ENCODE measurements at places on chromosomes 16 and 17.

DNA sequence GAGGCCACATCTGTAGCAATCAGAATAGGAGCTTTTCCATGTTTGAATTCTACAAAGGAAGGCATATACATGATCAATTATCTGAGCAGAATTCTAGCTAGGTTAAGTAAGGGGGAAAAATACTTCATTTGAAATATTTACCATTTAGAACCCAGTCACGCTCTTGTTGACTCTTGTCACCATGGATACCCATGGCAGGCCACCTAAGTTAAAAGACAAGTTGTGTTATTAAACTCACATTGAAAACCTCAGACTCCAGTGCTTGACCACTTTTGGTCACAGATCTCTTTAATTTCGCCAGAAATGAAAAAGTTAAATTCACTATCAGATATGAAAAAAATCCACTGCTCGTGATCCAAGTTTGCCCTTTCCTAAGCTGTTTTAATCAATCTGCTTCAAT, 4.1 kb downstream of the DDX5 start:
- no peak for DNase-seq

DNA sequence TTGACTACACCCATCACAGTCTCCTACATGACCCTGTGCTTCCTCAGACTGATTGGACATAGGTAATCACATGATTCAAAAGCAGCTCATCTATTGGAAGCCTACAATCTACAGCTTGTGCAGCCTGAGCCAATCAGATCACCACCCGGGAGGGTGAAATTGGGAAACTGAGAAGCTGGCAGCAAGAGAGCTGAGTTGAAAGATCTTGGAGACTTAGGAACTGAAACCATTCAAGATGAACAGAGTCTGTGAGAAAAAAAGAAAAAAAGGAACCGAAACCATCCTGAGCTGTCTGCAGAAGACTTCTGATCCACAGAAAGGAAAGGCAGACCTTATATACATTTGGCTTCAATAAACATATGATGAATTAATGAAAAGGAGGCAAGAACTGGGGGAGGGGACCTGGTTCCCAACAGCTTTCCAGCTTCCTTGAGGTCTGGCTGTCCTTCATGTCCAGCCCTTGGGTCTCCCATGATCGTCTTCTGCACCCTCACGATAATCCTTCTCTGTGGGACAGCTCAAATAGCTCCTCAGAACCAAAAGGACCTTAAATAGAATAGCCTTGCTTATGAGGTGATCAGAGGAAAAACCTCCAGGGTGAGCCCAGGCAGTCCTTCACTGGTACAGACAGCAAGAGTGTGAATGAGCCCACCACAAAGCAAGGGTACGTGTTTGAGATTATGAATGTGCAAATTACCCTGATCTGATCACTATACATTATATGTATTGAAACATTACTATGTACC, 32.6 kb downstream of the PLXDC1 start:
- no peak for DNase-seq

GRCh38 chr17:71522383-71522782, 598.4 kb upstream of the SOX9 start:
- DNase-seq, result no peak

DNA sequence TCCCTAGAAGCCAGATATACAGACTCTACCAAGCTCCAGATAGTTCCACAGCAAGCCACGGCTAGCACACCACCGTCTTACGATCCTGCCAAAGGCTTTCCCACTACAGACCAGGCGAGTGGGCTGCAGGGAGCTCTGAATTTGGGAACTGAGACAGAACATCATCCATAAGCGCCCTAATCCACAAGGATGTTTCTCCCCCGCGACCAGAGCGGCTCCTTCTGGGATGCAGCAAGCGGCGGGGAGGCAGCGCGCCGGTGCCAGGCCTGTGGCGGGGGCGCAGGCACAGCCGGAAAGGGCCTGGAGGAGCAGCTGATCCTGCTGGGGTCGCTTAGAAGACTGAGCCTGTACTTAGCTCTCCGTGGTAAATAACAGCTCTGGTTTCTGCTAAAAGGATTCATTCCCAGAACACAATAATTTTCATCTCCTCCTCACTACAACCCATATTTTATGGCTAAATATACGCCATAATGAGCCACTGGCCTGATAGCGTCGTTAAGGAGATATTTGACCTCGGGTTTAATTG, 16.2 kb upstream of the FOXF1 start:
- DNase-seq, result no peak

GRCh38 chr16:21156767-21157467, 1.6 kb upstream of the LDAF1 start:
- peak; percentile 67 for DNase-seq

- DNase-seq, result peak; percentile 64
These were observed 2.1 kb downstream of the SSTR2 start for GRCh38 chr17:73166731-73167581.

DNA sequence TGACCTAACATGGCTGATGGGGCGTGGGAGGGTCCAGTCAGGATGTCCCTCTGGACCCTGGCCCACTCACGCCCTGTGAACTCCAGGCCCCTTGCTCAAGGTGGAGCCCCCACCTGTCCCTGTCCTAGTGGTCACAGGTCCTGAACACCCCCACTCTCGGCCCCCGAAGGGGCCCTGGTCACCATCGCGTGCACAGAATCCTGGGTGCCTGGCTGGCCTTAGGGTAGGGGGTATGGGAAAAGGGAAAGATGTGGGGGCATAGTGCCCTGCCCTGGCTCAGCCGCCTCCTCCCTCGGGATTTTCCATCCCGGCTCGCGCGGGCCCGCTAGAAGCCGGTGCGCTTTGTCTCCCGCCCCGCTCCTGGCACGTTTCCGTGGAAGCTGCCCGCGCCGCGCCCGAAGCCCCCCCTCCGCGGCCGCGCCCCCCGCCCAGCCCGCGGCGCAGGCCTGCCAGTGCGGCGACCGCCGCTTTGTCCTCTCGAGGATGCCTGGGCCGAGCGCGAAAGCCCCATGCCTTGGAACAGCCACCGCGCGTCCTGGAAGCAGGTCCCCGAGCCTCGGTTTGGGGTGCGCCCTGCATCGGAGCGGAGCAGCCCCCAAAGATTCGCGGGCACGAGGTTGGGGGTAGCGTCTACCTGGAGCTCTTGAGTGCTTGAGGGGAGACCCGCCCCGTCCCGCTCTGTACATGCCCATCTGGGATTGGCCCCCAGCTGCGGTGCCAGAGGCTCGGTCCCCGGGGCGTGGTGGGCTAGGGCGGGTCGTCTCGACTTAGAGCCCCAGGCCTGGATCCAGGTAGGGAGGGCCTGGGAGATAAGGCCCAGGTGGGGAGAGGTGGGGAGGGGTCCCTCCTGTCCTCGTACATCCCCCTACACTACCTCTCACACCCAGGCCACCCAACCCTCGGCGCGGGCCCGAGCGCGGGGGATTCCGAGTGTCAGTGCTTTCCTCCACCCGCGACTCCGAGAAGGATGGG, 1.3 kb downstream of the SMPD3 start:
- no peak for DNase-seq

All from hematopoietic multipotent progenitor cell treated with erythropoietin and hydrocortisone succinate and interleukin-3 and kit ligand, for 6 days (in vitro differentiated cells).